ENCODE measurements at places on chromosomes 12 and 14.

GRCh38 chr14:69988979-69989378 lies 109.8 kb downstream of the SMOC1 start:
- no peak for DNase-seq

DNA sequence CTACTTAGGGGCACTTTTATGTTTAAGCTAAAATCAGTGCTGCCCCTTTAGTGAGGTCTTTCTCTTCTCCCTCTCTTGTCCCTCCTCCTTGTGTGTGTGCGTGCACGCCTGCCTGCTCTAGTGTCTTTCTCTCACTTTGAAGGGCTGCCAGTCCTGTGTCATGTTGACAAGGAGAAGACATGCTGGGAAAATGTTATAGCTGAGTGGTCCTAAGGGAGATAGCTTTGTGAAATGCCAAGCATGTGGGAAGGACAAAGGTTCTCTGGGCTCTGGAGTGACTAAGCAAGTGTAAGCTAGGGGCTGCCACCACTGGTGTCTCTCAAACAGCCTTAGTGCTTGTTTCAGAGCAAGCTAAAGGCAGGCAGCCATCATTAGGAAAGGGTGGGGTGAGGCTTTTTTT lies 108.4 kb downstream of the EMP1 start:
- DNase-seq = no peak

- no peak for DNase-seq
Observed at GRCh38 chr12:67239061-67239460, 30.1 kb upstream of the CAND1 start.

DNA sequence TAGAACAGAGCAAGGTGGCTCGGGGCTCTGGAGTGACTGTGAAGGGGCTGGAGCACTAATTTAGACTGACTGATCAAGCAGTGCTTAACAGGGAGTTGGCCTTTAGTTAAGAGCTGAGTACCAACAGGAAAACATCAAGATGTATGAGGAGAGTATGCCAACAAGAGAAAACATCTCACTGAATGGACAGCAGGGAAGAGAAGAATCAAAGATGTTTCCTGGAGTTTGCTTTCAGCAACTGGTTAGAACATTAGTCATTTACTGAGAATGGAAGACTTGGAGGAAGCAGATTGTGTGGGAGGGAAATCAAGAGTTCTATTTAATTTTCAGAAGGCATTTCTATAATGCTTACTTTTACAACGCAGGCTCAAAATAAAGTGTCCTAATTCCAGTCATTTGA lies 259.3 kb downstream of the ADAMTS20 start:
- DNase-seq = no peak

DNA sequence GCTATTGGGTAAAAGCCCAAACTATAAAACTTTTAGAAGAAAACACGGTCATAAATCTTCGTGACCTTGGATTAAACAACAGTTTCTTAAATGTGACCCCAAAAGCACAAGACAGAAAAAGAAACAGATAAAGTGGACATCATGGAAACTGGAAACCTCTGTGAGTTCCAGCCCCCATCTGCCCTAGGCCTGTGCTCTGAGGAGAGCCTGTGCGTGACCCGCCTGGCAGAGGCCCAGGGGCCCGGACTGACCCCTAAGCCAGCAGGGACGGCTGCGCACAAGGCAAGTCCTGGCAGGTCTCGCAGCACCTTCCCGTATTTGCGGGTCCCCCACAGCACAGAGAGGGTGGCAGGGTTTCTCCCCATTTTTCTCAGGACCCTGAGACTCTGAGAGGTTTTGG lies 76.0 kb downstream of the CHGA start:
- no peak for DNase-seq

GRCh38 chr12:119728444-119728745 lies 60.5 kb downstream of the PRKAB1 start:
- no peak for DNase-seq

GRCh38 chr12:46342562-46343033 lies 30.0 kb downstream of the SLC38A2 start:
- no peak for DNase-seq

GRCh38 chr12:106522708-106523107 lies 60.1 kb upstream of the RFX4 start:
- DNase-seq = no peak

DNA sequence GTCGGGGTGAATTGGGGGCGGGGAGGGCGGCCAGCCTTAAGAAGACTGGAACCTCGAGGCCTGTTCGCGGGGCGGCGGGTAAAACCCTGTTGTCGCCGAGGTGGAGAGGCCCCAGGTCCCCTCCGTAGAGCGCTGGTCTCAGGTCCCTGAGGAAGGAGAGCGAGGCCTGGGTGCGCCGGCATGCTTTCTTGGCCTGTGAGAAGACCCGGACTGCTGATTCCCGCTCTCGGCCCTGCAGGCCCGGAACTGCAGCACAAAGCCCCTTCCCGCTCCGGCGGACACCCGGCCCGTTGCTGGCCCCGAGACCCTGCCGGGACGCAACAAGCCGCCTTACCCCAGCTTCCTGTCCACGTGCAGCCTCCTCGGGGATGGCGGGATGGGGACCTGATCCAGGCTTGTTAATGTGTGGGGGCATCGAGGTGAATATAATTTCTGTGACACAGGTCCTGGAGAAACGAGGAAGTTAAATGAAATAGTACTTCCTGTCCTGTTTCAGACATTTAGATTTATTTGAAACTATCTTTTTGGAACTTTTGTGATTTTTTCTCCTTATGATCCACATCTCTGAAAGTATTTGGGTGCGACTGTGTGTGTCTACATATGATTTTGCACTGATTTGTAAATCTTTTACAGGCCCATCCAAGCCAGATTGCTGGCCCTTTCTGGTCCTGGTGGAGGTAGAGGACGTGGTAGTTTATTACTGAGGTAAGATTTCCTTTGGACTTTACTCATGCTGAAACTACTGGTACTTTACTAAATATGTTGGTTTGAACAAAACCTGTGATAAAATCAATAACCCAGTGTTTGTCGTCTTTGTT lies 600 bp downstream of the PNN start:
- no peak for DNase-seq

GRCh38 chr14:24289649-24290280 lies 9.8 kb downstream of the DHRS1 start:
- DNase-seq = no peak

DNA sequence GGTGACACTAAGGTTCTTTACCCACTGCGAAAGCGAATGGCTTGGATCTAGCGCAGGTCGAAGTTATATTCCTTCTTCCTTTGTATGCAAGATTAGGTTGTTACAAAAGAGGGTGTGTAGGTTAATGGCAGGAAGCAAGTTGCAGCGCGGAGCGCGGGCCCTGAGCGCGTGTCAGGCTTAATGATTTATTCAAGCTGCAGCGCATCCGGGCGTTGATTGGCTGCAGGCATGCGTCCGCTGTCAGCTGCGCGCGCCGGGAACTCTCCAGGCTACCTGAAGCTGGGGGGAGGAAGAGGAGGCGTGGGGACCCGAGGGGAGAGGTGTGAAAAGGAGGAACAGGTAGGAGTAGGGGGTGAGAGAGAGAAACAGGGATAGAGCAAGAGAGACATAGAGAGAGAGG lies 7.4 kb downstream of the ASCL1 start:
- no peak for DNase-seq

DNA sequence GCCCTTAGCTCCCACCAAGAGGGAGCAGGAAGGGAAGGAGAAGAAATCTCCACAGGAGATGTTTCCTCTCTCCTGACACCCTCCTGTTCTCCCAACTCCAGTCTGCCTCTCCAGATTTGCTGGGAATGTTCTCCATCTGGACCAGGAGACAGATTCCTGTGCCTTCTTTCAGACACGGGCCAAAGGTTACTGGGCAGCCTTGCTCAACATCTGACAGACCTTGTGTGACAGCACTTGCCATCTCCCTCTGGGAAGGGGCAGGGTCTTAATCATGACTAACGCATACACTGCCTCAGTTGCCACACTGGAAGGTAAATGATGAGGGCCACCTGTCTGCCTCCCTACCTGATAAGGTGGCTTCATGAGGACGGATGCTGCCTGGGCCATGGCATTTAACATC lies 2.5 kb upstream of the TTC7B start:
- no peak for DNase-seq

DNA sequence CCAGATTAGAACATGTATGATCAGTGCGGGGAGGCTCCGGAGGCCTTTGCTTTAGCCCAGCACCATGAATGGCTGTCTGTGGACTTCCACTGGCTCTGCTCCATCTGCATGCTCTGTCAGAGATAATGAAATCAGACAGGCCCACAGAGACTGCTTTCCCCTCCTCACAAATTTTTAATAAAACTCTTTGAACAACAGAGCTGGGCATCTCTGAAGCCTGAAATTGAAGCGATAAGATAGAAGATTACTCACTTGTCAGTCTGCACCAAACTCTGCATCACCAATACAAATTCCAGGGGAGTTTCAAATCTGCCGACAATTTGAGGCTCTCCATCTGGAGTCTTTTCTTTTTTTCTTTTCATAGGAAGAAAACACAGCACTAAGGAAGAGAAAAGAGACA lies 110.0 kb downstream of the DYRK2 start:
- DNase-seq = no peak

DNA sequence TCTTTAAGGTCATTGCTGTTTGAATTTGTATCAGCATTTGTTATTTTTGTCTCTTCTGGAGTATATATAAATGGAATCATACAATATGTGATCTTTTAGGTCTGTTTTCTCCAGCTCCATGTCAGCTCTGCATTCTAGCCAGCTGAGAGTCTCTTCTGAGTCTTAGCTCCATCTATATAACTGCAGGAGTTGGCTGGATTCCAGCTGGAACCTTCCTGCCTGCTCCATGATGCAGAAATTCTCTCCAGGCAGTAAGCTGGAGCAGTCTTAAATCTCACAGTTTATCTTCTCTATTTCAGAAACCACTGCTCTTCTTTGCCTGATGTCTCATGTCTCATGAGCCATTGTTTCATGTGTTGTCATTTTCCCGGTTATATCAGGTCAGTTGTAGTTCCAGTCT lies 827.6 kb downstream of the NRXN3 start:
- no peak for DNase-seq

GRCh38 chr14:104686624-104687517 lies 2.5 kb upstream of the INF2 start:
- DNase-seq = no peak

GRCh38 chr12:108419949-108420348 lies 80.8 kb upstream of the CMKLR1 start:
- no peak for DNase-seq
